ENCODE measurements at places on chromosomes 2 and 18. TPM values are rescaled to one million over a fixed set of nuclear protein-coding genes. Genes with fewer than 3 reads are reported as not detected.

EML6 gene
- 1.3 TPM for total RNA-seq

SPR gene
- 25.9 TPM for total RNA-seq

VSNL1 gene
- total RNA-seq = 1.2 TPM

ACVR1C gene
- 0.83 TPM for total RNA-seq

MBP gene
- total RNA-seq = 3.6 TPM

MBD2 gene
- 43.8 TPM for total RNA-seq

CKAP2L gene
- 0.26 TPM for total RNA-seq

LIPG gene
- 0.50 TPM for total RNA-seq

SLC11A1 gene
- total RNA-seq = 0.17 TPM

HAAO gene
- total RNA-seq = 2.8 TPM

REG1B gene
- not detected for total RNA-seq

CYP26B1 gene
- 0.51 TPM for total RNA-seq

MYL1 gene
- total RNA-seq = not detected

BMP10 gene
- not detected for total RNA-seq

KCNG2 gene
- total RNA-seq = 6.4 TPM

HOXD13 gene
- not detected for total RNA-seq

SLC14A1 gene
- total RNA-seq = 31.0 TPM

VIL1 gene
- total RNA-seq = not detected

RAB17 gene
- 0.26 TPM for total RNA-seq

SCN7A gene
- 23.6 TPM for total RNA-seq

CD226 gene
- total RNA-seq = 0.33 TPM

GCG gene
- not detected for total RNA-seq

CCDC141 gene
- total RNA-seq = 0.17 TPM

UNC80 gene
- total RNA-seq = under 0.01 TPM

HOXD12 gene
- total RNA-seq = not detected

SLC9A4 gene
- not detected for total RNA-seq

SIX3 gene
- not detected for total RNA-seq

NEU2 gene
- total RNA-seq = not detected

ALPP gene
- not detected for total RNA-seq

COL4A4 gene
- 0.51 TPM for total RNA-seq

CYP1B1 gene
- total RNA-seq = 94.1 TPM

PROC gene
- not detected for total RNA-seq

SOCS6 gene
- total RNA-seq = 44.1 TPM

CMPK2 gene
- total RNA-seq = 0.26 TPM

All from fibroblast of lung (primary cell).